Effector memory CD4-positive, alpha-beta T cell (primary cell): ENCODE measurements at places on chromosomes 5 and 9.

DNA sequence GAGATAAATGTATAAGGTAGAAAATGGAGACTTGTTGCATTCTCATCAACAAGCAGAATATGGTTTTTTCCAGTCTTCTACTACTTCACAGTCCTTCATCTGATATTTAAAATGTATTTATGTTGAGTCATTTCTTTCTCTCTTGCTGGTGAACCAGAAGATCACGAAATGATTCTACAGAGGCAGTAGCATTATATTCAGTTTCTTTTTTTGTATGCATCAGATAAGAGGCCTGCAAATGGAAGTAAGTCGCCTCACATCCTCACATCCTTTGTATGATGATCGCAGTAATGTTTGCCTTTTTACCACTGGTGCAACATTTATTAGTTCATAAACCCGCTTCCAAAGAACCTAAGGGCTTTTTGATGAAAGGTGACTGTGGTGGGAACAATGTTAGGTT lies 22.1 kb upstream of the IL13 start:
- DNase-seq, result no peak

DNA sequence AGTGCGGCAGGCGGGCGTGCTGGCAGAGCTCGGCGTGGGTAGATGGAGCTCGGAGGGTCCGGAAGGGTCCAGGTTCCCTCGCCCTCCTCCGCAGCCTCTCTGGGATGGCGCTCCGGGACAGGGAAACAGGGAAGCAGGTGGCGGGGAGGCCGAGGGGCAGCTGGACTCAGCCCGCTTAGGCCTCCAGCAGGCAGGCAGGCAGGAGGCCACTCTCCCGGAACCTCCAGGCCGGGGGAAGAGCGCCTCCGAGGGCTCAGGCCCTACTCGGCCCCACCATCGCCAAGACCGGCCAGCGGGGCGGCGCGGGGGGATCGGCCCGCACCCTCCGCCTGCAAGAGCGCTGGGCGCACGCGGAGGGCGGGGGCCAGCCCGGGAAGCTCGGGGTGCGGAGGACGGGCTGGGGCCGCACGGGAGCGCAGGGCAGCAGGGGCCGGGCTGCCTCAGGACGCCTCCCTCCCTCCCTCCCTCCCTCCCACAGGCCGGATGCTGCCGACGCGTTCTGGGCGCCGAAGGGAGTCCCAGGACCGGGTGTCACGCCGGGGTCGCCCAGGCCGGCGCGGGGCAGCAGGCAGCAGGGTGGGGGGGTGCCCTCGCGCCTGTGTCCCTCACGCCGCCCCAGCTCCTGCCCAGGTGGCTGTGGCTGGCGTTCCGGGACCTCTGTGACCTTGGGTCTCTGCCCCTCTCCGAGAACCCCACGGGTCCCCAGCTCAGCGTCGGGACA lies 977 bp downstream of the MGAT4B start:
- DNase-seq, result no peak

GRCh38 chr5:109411627-109412026 lies 1.9 kb upstream of the PJA2 start:
- DNase-seq, result no peak

GRCh38 chr5:174295702-174296436 lies 250.4 kb downstream of the NSG2 start:
- no peak for DNase-seq
